ENCODE measurements at places on chromosomes 4 and X.
A peak's percentile ranks its signal among the peaks of the same experiment; 100 is the strongest.

DNA sequence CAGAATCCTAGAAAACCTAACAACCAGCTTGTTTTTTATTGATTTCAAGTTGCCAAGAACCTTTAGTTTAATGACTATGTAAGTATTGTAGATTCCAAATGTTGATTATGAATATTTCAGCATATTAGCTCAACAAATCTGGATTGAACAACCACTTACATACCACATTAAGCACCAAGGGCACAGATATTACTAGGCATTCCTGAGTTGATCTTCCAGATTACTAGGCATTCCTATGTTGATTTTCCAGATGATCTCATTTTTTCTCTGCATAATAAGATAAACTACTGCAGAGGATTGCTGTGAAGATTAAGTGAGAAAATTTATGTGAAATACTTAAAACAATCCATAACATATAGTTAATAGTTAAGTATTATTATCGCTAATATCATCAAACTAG is 17.4 kb upstream of the DCAF8L1 start:
- DNase-seq: no peak

GRCh38 chr4:128819082-128819742 is 9.7 kb downstream of the JADE1 start:
- DNase-seq: no peak

DNA sequence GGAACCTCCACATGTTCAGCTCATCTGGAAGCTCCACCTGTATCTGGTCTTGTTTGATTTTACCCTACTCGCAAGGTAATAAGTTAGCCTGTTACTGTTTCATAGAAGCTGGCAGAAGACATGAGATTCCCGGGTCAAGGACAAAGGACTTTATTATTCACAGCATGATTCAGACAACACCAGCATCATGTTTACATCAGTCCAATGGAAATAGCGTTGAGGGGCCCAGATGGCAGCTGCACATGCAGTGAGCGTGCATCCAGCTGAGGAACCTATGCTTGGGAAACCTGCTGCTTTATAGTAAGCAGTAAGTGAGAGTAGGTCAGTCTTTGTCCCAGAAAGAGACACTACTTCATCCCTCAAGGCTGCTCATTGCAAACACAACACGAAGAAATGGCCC is 19.8 kb downstream of the TSPAN5 start:
- no peak for DNase-seq

GRCh38 chr4:8010618-8011017 is 71.0 kb upstream of the AFAP1 start:
- DNase-seq: peak; percentile 94

GRCh38 chr4:73404042-73404441 is at the start of gene ALB:
ALB (plus strand) TSS chr4:73404287; CDS start chr4:73404328, 41 bp downstream.
- DNase-seq: no peak

- no peak for DNase-seq
These were observed 181.2 kb upstream of the ETNPPL start for GRCh38 chr4:108943976-108944591.

- no peak for DNase-seq
These were observed 1590.7 kb downstream of the STIM2 start for GRCh38 chr4:28451346-28451745.

DNA sequence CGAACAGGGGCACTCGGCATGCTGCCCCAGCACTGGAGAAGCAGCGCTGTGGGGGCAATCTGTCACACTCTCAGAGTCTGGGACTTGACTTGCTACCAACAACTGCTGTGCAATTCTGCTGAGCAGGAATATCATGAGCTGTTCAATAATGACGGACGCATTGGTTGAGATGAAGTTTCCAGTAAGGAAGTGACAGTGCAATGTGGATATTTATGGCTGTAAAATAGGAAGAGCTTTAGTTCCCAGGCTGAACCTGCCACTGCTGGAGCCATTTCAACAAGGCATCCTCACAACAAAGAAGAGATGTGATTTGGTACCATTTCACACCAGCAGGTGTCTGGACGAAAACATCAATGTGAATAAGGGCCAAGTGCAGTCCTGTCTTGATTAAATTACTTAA is 24.2 kb downstream of the CHST7 start:
- DNase-seq: no peak

GRCh38 chrX:120761810-120762209 is 113.9 kb downstream of the CT47B1 start:
- no peak for DNase-seq

All from NCI-H774 (cell line).